ENCODE measurements at places on chromosomes 1 and 21.

DNA sequence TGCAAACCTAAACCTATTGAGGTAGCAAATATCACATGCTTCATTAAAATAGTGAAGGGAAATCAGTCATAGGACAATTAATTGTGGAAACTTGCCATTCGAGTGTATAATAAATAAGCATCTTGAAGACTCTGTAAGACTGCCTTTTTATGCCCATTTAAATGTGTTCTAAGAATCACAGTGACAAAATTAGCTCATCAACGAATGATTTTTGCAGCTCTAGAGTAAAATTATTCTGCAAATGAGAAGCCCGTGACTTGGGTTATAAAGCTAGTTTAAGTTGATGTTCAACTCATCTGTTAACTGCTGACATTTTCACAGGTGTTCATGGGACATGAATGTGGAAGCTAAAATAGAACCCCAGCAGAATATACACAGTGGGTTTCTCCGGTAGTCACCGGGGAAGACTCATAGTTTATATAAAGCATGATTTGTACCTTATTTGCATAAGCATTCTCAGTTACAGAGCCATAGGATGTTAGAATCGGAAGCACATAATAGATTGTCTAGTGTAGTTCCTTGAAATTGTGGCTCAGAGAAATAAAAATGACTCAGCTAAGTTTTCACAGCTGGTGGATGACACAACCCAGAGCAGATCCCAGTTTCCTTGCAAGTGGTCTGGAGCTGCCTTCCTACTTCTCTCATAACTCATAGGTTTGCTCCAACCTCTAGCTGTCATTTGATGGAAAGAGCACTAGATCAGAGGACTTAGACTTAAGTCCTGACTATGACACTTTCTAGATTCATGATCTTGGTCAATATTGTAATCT lies 107.3 kb downstream of the UCHL5 start:
- no peak for DNase-seq

DNA sequence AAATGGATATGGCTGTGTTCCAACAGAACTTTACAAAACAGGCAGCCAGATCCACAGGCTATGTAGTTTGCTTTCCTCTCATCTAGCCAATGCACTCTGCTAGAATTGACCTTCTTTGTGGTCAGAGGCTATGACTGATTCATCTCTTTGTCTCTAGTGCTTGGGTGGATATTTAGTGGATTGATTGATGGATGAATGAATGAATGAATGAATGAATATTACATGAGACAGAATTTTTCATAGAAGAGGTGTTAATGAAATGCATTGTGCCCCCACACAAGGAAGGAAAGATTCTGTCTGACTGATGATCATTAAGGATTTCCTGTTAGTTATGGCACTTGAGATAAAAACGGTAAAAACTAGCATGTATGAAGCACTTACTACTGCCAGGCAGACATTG lies 50.5 kb upstream of the ZYG11A start:
- no peak for DNase-seq

GRCh38 chr21:32403201-32403777 lies 9.2 kb upstream of the EVA1C start:
- peak; percentile 80 for DNase-seq

DNA sequence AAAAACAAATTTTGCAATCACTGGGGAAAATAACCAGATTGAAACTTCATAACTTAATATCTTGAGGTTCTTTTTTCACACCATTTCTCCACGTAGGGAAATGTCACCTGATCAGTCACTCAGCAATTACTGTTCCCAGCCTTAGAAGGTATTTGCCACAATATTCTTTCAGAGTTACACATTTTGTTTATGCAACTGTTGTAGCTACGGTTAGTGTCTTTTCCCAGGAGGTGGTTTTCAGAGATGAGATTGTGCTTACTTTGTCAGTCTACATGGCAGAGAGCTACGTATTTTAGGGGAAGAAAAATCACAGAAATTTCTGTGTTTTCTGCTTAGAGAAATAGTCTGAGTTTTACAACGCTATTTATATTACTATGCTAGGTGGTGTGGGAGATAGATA lies 792.8 kb upstream of the B3GALT2 start:
- DNase-seq, result no peak

GRCh38 chr1:230011333-230012092 lies 55.5 kb upstream of the GALNT2 start:
- no peak for DNase-seq

DNA sequence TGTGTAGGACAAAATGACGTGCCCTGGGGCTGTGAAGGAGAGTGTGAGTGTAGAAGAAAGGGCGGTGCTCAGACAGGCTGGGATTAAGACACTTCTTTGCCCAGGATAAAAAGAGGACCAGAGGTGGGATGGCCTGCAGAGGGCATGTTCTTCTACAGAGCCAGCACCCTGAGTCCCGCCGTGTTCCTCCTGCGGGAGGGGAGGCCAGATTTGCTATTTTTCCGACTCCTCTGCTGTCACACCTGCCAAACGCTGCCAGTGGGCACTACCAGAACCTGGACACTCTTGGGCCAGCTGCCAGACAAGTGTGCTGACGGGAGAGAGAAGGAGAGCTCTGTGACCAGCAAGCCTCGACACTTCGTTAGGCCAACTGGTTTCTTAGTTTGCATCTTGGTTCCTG lies 206.4 kb downstream of the PLD5 start:
- DNase-seq, result no peak

DNA sequence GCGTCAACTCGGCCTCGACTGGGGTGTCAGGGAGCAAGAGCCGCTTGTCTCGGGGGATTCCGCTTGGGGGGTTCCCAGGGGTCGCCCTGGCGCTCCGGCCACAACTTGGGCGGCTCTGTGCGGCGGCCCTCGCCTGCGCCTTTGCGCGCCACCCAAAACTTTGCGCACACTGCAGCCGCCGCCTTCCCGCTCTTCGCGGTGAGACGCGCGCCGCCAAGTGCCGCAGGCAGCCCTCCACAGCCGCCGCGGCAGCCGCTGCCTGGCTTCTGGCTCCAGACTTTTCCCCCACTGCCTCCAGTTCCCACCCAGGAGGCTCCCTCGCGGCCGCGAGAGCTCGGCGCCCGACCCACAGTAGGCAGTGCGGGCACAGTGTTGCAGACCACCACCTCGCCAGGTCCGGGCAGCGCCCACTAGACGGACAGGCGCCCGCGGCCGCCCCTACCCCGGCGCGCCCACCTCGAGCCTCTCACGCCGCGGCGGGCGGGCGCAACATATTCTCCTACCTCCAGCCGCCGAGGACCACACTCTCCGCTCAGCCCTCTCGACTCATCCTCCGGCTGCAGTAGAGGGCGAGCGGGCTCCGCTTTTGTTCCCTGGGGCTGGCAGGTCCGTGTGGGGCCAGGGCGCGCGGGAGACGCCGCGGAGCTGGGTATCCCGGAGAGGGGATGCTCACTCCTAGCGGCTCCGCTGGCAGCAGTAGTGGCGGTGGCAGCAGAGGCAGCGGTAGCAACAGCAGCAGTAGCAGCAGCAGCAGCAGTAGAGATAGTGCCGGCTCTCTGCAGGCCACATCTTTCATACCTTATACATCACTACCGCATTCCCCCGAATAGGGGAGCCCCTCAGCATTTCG lies 296.6 kb downstream of the OMA1 start:
- DNase-seq, result peak; percentile 68

GRCh38 chr1:98906809-98907208 lies 97.9 kb downstream of the PLPPR5 start:
- DNase-seq, result no peak

DNA sequence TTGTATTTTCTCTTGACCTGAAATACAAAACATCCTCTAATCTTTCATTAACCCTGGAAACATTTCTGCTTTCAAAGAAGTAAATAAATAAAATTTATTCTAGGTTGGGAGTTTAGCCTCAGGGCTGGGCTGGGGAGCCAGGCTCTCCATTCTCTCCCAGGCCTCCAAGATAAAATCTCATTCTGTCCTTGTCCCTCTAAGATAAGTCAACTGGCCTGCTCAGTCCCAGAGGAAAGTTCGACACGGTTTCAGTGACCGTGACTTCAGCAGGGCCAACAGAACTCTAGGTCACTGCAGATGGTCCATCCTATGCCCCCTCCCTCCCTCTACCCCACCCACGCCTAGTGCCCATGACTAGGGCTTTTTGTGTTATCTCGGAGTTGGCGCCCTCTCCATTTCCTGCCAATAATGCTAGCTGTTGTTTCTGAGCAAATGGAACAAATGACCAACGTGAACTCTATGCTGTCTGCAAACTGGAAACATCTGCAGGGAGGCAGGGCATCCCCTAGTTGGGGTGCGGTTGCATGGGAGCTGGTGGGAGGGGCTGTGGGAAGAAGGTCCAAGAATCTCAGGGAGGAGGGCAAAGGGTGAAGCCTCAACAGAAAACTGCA lies 10.1 kb upstream of the ADORA3 start:
- no peak for DNase-seq

- peak; percentile 46 for DNase-seq
Measured at GRCh38 chr1:74733604-74734484, 892 bp downstream of the TYW3 start.

DNA sequence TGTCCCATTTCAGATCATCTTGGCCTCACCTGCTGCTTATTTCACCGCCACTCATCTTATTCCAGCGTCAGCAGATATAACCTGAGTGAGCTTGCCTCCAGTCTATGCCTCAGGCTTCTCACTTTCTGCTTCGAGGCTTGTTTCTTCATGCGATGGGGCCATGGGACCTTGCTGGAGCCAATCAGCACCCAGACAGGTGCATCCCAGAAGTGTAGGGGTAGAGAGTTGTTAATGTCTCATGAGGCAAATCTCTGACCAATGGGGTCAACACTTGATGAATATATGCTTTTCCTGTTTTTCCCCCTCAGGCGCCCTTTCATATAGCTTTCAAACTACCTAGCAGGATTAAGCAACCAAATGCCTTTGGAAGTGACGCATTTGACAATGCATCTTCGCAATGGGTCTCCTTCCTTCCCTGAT lies 935 bp upstream of the YIPF1 start:
- DNase-seq, result no peak

- no peak for DNase-seq
Measured at GRCh38 chr1:6073480-6074053, 27.9 kb downstream of the KCNAB2 start.
